NCI-H1436 (cell line): ENCODE measurements at places on chromosomes 11 and 22.
A peak's percentile ranks its signal among the peaks of the same experiment; 100 is the strongest.

DNA sequence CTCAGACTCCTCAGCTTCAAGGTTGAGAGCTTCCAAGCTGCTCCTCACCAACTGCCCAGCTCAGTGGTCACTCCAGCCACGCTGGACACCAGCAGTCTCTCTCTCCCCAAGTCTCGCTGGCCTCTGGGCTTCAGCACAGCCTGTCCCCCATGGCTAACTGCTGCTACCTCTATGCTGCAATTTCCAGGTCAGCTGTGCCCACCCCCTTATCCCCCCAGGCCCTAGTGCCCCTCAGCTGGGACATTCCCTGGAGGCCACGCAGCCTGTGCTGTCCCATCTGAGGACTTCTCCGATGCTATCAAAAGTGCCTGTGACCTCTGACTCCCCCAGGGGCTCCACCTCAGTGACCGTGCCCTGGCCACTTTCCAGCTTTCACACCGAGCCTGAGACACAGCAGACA is 37.5 kb upstream of the PHF21B start:
- no peak for DNase-seq

DNA sequence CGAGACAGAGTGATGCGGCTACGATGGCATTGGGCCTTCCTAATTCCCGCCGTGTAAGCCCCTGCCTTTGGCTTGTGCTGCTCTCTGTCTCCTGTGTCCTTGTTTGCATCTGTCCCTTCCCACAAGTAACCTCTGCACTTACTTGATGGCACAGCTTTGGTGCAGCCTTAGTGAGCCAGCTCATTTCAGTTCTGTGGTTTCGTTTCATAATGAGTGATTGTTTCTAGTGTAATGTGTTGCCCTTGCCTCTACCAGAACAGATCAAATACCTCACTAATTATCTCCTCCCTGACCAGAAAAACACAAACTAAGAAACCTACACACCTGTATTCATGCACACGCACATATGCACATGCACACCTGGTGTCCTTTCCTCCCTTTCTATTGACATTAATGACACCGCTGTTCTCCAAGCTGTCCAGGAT is 58.8 kb downstream of the GRK3 start:
- DNase-seq: no peak

GRCh38 chr11:115659061-115659963 is 155.1 kb upstream of the CADM1 start:
- peak; percentile 60 for DNase-seq

DNA sequence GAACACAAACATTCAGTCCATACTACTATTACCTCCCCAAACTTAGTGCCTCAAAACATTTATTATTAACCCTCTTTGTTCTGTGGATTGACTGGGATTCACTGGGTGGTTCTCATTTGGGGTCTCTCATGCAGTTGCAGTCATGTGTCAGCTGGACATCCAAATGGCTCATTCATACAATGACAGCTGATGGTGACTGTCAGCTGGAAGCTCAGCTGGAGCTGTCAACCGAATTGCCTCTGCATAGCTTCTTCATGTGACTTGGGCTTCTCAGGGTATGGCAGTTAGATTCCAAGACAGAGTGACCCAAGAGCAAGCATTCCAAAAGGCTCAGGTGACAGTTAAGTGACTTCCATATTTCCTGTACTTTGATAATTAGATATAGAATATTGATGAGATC is 85.2 kb downstream of the CCDC34 start:
- DNase-seq: no peak

- DNase-seq: no peak
These were observed 51.1 kb upstream of the LMO2 start for GRCh38 chr11:33942954-33943353.

- no peak for DNase-seq
These were observed 862 bp upstream of the PDXP start for GRCh38 chr22:37657590-37658132.

- no peak for DNase-seq
These were observed 39.9 kb upstream of the SMIM38 start for GRCh38 chr11:69115586-69116560.

DNA sequence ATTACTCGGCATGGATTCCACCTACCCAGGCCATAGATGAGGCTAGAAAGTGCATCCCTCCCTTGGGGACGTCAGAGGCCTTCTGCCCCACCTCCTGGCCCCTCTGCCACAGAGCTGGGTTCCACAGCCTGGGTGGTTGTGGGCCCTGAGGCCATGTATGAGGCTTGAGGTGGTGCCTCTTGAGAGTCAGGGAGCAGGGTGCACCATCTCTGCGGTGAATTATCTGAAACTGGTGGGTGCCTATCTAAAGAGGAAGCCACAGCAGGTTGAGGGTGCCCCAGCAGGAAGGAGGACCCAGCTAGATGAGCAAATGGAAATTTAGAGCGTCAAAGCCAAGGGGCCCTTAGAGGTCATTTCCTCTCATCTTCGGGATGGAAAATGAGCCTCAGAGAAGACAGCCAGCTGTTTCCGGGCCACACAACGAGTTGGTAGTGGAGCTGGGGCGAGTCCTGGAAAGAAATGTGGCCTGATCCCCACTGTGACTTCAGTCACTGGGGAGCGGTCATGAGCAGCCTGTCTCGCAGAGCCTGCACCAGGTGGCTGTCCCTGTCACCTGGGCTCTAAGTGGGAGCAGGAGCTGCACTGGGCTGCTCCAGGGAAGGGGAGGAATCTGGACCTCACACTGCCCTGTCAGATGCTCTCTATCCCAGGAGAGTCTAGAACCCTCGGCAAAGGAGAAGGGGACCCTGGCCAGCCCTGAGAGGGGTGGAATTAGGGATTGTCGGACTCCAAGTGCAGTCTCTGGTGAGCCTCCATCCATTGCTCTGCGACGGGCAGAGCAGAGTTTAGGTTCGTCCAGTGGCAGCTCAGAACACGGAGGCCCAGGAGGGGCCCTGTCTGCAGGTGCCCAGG is 7.3 kb downstream of the ADORA2A start:
- no peak for DNase-seq

DNA sequence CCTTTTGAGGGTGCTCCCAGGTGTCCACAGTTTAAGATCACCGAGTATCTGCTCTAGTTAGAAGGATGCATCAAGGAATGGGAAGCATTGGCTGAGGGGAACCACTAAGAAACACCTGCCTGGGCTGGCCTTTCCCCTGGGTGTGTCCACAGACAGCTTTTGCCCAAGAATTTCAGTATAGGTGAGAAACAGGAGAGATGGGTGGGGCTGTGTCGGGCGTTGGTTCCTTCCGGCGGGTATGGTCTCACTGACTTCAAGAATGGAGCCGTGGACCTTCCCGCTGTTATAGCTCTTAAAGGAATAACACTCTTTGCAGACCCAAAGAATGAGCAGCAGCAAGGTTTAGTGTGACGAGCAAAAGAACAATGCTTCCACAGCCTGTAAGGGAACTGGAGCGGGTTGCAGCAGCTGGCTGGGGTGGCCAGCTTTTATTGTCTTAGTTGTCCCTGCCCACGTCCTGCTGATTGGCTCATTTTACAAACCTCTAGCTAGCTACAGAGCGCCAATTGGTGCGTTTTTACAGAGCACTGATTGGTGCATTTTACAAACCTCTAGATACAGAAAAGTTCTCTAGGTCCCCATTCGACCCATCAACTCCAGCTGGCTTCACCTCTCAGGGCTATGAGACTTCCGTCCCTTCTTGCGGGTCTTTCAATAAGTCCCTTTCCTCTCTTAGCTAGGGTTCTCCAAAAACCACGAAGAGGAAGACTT is 2.4 kb downstream of the FADS1 start:
- DNase-seq: peak; percentile 49

- no peak for DNase-seq
These were observed 101.2 kb upstream of the HSD17B12 start for GRCh38 chr11:43579171-43579918.

DNA sequence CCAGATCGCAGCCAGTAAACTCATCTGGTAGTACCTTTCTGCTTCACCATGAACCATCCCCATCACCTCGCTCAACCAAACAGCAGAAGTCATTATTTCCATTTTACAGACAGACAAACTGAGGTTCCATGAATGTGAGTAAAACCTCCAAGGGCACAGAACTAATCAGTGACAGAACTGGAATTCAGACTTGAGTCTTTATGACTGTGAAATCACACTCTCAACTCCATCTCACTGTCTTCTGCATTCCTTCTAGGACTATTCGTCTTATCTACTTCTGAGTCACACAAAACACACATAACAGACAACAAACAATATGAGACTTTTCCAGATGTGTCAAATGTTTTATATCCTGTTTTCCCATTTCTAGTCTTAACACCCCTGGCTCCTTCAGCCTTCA is 9.3 kb upstream of the NUP50 start:
- no peak for DNase-seq

GRCh38 chr11:66881927-66882452 is 25.1 kb downstream of the LRFN4 start:
- no peak for DNase-seq

- DNase-seq: no peak
These were observed 280.7 kb downstream of the TTC28 start for GRCh38 chr22:28398981-28399380.

GRCh38 chr11:28491431-28491830 is 383.2 kb downstream of the METTL15 start:
- DNase-seq: no peak
